Activated T-helper 1 cell treated with anti-CD3 and anti-CD28 coated beads, Interleukin-2, amount 50 U/mL, for 16 hours (primary cell): ENCODE measurements at places on chromosomes 7 and 10.

- no peak for DNase-seq
Observed at GRCh38 chr10:103492655-103493261, 747 bp upstream of the NEURL1 start.

GRCh38 chr7:157961731-157962457, 625.1 kb downstream of the DNAJB6 start:
- no peak for DNase-seq

DNA sequence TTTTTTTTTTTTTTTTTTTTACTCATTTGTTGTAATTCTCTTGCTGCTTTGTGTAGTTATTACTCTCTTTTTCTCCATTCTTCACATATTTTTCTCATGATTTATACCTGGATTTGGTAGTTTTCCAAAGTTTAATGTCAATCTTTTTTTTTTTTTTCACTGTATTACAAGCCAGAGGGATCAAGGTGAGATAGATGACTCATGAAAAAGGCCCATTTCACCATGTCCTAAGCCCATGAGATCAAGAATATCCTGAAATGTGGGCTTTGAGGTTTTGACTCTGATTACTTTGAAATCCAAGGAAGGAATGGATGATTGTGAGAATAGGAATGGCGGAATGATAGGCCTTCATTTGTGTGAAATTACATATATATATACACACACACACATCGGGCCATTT, 31.1 kb downstream of the TAX1BP1 start:
- DNase-seq: no peak

- DNase-seq: no peak
Observed at GRCh38 chr7:36062154-36062815, 90.8 kb upstream of the EEPD1 start.

GRCh38 chr7:112079673-112080072, 126.5 kb downstream of the DOCK4 start:
- DNase-seq: no peak

DNA sequence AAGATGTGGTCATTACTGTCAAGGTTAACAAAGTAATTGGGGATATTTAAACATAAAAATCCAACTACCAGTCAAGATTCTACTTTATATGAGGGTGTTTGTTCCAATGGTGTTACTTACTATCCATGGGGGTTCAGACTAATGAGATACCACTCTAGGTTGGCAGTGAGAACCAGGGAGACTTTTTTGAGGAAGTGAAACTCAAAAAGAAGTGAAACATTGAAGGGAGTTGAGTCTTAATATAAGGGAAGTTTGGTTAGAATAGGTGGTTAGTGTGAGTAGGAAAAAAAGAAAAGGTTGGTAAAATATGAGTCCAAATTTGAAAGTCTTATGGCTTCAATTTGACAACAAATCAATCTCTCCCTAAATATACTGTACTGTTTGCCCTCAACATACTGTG, 123.6 kb upstream of the ANK3 start:
- no peak for DNase-seq

GRCh38 chr10:102344067-102344466, 51.4 kb upstream of the NFKB2 start:
- DNase-seq: no peak

DNA sequence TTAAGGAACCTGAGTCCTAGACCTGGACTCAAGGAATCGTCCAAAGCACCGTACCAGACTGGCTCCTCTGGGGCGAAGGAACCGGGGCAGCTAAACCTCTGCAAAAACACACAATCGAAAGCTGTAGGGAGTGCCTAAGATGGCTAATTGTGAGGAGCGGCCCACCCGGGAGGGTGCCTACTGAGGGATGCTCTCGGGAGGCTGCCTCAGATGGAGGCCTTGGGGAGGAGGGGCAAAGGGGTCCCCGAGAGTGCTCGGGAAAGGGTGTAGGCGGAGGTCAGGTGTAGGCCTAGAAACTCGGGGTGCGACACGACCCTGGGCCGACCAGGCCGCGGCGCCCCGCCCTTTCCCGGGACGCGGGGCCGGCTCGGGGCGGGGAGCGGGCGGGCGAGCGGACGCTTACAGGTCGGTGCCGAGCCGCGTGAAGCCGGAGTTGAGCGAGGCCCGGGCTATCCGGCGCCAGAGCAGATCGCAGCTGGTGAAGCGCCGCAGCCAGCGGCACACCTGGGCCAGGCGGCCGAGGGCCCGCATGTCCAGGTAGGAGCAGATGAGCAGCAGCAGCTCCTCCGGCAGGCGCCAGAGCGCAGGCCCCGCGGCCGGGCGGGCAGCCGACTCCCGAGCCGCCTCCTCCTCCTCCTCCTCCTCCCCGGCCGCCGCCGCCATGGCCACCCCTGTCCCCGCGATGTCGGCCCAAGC, 844 bp downstream of the FBXW4 start:
- DNase-seq: peak; percentile 33

DNA sequence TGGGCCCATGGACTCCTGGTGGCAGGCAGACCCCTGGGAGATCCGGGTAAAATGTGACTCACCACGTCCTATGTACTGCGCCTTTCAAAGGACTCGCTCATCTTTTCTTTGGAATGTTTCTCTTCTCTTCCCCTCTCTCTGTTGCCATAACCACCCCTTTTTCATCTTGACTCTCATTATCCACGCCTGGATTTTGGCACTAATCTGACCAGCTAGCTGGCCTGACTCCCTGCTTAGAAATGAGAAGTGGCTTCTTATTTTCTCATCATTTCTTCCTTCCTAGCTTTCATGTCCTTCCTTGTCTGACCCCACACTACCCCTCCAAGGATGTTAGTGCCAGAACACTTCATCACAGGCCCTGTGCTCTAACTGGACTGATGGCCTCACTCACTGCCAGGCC, 98.0 kb upstream of the FAM171A1 start:
- DNase-seq: no peak

DNA sequence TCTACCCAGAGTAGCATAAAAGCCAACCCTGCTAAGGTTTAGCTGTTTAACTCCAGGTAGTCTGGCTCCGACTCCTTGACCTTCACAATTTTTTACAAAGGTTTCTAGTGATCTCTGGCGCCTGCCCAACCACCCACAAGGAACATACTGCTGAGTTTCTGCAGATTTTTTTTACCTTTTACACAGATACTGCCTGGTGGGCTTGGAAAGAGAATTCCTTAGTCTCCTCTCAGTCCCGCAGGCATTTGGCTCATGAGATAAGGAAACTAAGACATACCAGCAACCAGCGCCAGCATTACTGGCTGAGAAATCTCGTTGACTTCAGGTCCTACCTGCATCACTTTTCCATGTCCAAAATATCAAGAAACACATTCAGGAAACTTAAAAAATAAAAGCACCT, 51.1 kb upstream of the LYZL1 start:
- no peak for DNase-seq

DNA sequence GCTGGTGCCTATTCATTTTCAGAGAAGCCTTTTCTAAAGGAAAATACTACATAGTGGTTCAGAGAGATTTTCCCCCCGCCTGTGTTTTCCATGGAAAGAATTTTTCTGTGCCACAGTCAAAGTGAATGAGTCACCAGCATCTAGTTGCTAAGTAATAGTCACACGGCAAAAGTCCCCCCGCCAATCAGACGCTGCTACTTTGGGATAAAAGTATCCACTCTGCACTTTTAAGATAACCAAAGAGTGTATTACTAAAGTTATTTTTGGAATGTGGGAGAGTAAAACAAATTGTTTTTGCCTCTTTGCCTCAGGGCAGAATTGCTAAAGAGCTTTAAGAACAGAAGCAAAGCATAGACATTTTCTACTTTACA, 23.5 kb downstream of the ABLIM1 start:
- DNase-seq: no peak

GRCh38 chr10:91381257-91381891, 28.8 kb upstream of the HECTD2 start:
- DNase-seq: no peak

- DNase-seq: no peak
Observed at GRCh38 chr10:11787846-11788245, 35.3 kb upstream of the PROSER2 start.

GRCh38 chr10:123413353-123413752, 252.8 kb upstream of the GPR26 start:
- no peak for DNase-seq

DNA sequence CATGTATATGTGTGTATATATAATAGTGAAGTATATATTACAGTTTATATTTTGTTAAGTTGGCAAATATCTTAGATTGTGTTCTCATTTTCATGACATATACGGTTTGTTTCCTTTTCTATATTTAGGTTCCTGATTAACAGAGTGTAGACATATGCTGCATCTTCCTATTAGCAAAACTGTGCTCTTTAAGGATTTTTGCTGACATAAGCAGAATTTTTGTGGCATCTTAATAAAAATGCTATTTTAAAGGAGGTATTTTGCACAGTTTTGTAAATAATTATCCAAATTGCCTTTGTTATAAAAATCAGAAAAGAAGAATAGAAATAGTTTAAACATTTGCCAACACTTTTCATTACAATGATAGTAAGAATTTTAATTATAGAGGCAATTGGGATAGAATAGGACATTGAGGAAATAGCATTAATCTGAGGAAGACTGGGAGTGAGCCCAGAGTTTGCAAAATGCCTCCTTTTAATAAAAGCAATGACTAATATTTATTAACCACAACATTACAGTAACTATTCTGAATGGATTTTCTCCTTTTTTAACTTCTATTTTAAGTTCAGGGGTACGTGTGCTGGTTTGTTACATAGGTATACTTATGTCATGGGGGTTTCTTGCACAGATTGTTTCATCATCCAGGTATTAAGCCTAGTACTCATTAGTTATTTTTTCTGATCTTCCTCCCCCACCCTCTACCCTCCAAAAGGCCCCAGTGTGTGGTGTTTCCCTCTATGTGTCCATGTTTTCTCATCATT, 38.2 kb downstream of the KCND2 start:
- no peak for DNase-seq

DNA sequence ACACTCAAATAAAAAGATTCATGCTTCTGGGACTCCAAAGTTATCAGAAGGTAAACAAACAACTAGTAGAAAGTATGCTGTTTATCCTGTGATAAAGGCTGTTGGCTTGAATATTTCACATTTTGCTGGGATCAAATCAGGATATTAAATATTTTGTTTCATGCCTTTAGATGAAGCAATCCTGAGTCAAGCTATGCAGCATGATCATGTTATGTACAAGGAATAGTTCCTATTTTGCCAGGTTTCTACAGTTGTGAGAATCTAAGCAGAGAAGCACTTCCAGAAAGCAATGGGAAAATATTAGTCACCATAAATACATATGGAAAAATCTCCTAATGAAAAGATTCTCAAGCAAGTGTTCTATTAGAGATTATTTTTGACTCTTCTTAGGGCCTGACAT, 262.8 kb upstream of the PCDH15 start:
- DNase-seq: no peak

DNA sequence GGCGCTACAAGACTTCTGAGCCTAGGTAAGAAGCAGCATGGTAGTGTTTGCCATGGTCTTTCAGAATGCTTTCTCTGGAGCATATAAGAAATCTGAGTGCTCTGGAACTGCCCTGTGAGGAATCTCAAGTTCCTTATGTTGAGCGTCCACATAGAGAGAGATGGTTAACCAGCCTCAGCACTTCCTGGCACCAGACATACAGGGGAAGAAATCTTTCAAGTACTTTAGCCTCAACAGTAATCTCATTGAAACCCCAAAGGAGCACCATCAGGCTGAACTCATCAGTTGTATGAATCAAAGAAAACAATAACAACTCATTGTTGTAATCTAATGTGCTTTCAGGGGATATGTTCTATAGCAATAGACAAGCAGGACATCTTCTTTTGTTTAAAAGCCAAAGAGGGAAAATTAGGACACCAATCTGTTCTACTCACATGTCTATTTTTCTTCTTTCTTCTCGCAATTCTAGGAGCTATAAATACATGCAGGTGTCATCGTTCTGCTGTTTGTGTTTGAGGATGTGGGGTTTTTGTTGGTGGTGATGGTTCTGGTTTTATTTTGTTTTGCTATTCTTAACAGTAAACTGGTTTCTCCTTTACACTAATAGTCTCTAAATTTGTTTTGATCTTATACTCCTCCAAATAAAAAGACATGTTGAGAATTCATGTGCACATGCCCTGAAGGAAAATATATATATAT, 1145.0 kb upstream of the LRRN3 start:
- DNase-seq: no peak

GRCh38 chr10:74988054-74988775, 123.2 kb upstream of the SAMD8 start:
- DNase-seq: no peak

GRCh38 chr10:33005322-33006301, 47.6 kb upstream of the ITGB1 start:
- DNase-seq: no peak
